ENCODE measurements at places on chromosomes 5 and 9. TPM values are rescaled to one million over a fixed set of nuclear protein-coding genes. Genes with fewer than 3 reads are reported as not detected.

GRCh38 chr5:51416149-51416548 lies 32.9 kb downstream of the ISL1 start:
- DNase-seq: no peak

GRCh38 chr5:137254119-137255090 lies 244.7 kb downstream of the SPOCK1 start:
- DNase-seq: no peak

GRCh38 chr5:75547812-75548211 lies 36.1 kb downstream of the POLK start:
- DNase-seq: no peak

DNA sequence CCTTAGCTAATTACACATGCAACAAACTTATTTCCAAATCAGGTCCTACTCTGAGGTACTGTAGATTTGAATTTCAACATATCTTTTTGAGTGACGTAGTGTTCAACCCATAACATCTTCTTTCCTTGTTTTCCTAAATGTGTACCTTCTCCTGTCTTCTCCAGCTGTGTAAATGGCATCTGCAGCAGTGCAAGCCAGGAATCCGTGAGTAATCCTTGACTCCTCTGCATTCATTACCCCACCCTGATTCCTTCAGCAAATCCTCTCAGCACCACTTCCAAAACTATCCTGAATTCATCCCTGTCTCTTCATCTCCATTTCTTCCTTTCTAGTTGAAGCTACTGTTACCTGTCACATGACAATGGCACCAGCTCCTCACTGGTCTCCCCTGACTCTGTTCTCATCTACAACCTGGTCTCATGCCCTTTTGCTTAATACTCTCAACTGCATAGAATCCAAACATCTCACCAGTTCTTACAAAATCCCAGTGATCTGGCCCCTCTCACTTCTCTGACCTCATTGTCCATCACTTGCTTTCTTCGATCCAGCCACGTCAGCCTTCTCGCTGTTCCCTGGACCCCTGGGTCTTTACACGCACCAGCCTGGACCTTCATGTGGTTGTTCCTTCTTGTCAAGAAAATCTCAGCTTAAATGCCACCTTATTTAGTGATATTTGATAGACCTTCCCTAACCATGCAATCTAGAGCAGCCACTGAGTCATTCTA lies 14.6 kb upstream of the TRAF1 start:
- DNase-seq: no peak

- DNase-seq: no peak
These were observed 296.8 kb upstream of the ANKH start for GRCh38 chr5:15168358-15168757.

Gene SAXO1
- polyA plus RNA-seq: not detected

GRCh38 chr5:41508186-41508585 lies 2.2 kb downstream of the PLCXD3 start:
- DNase-seq: no peak

- DNase-seq: no peak
These were observed 4.8 kb downstream of the FIBCD1 start for GRCh38 chr9:130934246-130934645.

GRCh38 chr9:28899926-28900325 lies 1326.6 kb upstream of the C9orf72 start:
- DNase-seq: no peak

- no peak for DNase-seq
These were observed 48.9 kb downstream of the TNFSF15 start for GRCh38 chr9:114756920-114757319.

Gene CYLC2
- polyA plus RNA-seq: not detected

DNA sequence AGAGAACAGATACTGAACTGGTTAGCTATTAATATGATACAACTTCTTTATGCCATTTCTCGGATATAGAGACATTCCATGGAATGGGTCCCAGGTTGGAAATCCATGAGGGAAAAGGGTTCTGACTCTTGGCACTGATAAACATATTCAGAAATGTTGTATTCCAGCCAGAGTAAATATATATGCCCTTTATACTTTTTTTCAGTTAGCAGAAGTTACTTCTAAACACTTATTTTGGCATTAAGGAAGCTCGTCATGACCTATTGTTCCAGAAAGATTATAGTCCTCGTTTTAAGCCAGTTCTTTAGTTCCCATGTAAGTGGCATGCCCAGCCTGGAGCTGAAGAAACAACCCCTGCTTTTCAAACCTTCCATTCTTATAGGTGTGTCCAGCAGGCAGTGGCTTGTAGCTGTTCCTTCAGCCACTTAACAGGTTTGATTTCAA lies 181.6 kb downstream of the CD180 start:
- no peak for DNase-seq

Gene DHX29
- polyA plus RNA-seq: 7.2 TPM

GRCh38 chr9:112047538-112048066 lies 127.5 kb downstream of the SUSD1 start:
- DNase-seq: no peak

Gene ADGRV1
- polyA plus RNA-seq: 7.8 TPM
